ENCODE measurements at places on chromosomes 5 and 9.

DNA sequence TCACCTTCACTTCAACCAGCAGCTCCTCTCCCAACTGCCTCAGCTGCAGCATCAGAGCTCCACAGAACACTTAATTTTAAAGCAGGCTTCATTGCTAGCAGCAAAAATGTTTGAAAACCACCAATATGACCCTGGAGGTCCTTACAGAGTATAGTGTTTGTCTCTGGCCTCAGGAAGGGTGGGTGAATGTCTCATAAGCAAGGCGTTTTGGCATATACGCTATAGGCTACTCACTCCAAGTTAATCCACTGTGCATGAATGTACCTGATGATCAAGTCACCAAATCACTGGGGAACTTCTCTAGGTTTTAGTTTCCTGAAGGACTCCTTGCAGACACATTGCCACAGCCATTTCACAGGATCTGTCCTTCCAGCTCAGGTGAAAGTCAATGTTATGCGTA is 125.3 kb downstream of the GABBR2 start:
- DNase-seq: no peak

DNA sequence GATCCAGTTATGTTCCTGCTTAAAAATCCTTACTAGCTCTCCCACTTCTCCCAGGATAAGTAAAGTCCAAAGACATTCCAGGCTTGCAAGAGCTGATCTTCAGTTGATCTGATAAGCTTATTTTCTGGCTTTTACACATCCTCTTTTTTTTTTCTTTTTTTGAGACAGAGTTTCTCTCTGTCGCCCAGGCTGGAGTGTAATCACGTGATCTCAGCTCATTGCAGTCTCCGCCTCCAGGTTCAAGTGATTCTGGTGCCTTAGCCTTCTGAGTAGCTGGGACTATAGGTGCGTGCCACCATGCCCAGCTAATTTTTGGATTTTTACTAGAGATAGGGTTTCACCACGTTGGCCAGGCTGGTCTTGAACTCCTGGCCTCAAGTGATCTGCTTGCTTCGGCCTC is 37.3 kb upstream of the PTPN3 start:
- DNase-seq: no peak

- DNase-seq: no peak
These were observed 35.5 kb downstream of the TTC1 start for GRCh38 chr5:160044391-160044804.

DNA sequence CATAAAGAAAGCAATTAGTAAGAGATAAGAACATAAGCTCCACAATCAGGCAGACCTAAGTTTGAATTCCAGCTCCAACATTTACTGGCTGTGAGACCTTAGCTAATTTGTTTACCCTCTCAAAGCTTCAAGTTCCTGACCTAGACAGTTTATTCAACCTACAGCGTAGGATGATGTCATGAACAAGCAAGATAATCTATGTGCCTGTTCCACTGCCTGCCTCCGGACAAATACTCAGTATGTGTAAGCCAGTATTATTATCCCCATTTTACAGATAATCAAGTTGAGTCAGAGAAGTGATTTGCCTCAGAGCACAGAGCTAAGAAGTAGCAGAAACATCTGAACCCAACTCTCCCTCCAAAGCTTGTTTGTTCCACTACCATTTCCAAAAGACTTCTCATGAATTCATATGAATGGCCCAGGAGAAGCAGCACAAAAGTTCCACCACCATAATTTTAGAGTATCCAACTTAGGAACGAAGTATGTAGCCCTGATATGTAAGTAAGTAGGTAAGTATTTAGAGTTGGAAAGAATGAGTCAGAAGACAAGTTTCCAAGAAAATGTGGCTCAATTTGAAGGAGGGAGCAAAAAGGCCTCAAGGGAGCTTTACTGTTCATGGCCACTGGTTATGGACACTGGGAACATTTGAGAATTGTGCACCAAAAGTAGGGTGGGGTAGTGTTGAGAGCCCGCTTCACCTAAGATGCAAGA is 398.2 kb downstream of the NFIB start:
- peak; percentile 12 for DNase-seq

DNA sequence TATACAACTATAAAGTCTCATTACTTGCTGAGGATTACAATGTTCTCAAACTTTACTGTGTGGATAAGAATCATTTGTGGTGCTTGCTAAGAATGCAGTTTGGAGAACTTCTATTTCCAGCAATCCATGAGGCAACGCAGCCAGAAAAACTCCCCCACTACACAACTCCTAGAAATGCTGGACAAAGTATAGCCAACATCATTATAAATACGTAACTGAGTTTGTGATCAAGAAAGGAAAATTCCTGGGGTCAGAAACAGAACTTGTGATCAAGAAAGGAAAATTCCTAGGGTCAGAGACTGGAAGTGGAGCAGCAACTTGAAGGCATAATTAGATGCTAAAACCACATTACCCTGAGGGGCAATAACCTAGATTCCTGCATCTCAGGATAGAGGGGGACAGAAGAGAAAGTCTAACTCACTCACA is 81.1 kb downstream of the MAT2B start:
- DNase-seq: no peak

DNA sequence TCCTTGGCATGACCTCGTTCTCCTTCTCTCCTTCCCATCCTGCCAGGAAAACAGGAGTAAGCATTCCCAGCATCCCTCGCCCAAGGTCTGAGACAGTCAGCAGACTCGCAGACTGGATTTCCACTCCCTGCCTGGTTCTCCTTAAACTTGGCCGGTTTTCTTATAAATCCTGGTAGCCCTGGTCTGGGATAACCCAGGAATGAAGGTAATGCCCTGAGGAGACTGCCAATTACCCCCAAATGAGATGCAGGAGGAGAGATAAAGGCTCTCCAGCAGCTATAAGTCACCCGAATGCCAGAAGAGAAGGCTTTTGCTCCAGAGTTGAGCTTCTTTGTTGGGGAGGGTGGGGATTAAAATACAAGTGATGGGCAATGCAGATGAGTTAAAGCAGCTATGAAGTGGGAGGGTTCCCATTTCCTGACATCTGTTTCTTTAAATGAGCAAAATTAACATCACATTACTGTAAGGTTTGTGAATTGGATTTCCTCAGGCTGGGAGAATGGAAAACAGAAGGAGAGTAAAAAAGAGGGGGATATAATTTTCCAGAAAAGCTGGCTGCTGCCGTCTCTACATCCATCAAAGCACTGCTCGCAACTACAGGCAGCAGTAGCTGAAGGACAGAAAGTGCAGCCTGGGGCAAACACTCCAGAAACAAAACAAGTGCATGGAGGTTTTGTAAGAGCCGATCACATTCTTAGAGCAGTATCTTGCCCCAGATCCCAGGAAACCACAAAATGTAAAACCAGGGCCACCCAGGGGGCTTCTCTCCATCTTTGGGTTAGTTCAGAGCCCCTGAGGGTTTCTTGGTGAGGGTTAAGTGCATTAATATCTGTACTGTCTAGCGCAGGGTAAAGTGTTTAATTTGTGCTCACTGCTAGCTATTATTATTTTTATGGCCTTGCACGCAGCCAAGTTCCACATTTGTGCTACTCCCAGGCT is 177.6 kb upstream of the PANK3 start:
- DNase-seq: no peak

DNA sequence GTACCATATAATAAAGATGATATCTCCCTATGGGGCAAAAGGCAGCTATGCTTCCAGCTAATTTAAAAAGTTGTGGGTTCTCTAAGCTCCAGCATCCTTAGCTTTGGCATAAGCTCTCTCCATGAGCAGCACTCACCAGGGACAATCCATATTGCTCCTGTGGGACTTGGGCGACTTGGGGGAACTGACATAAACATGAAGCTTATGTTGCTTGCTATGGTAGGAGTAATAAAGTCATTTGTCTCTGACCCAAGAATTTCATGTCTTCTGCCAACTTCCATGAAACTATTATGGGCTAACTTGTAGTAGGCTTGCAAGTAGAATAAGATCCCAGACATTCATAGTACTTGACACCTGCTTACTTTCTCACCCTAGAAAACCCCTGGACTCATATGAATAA is 36.2 kb upstream of the TLE4 start:
- DNase-seq: no peak

GRCh38 chr9:109454041-109454440 is 44.1 kb downstream of the PTPN3 start:
- no peak for DNase-seq

GRCh38 chr5:142539154-142539740 is 146.6 kb downstream of the FGF1 start:
- DNase-seq: no peak

DNA sequence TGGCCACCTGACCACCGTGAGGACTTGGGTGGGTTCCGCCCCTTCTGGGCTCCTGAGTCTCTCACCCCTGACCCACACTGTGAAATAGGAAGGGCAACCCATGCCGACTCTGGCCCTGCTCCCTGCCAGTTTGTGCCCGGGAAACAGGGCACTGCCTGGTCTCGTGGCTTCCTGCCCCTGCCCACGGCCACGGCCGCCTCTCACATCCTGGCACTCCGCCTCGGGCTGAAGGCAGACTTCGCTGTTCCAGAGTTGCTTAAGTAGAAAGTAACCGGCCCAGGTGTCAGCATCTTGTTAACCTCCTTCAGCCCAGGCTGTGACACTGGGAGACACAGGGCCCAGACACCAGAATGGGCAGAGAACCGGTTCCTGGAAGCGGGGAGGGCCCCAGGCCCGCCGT is 68.7 kb upstream of the RNU6ATAC start:
- DNase-seq: no peak

DNA sequence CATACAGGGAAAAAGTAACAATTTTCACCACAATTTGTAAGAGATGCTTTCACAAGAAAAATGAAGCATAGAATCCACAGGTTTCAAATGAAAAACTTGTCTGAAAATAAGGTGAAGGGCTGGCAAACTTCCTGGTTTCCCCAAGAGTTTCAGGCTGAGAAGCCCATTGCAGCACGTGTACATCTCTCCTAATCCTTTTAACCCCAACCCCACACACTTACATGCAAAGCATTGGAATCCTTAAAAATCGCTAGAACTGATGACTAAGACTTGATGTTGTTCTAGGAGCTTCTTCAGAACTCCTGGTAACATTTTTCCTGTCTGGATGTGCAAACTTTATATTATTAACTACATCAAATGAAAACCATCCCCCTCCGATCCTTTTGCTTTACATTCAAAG is 317.8 kb upstream of the RGMB start:
- no peak for DNase-seq

Data from HEK293T (cell line).